ENCODE measurements at places on chromosomes 12 and 14.

DNA sequence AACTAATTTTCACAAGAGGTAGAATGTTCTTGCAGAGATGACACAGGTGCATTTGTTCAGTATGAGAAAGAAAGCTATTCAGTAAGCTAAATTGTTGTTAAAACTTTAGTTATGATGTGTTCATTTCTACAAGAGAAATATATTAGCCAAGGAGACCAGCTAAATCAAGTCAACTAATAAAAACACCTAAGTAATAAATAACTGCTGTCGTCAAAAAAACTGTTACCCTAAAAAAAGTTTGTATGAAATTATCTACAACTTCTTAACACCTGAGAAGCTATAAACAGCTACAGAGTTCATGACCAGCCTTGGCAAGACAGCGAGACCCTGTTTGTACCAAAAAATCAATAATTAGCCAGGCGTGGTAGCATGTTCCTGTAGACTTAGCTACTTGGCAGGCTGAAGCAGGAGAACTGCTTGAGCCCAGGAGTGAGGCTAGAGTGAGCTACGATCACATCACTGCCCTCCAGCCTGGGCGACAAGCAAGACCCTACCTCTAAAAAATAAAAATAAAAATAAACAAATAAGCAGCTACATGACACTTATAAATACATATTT, 67.6 kb upstream of the AP4S1 start:
- no peak for DNase-seq

DNA sequence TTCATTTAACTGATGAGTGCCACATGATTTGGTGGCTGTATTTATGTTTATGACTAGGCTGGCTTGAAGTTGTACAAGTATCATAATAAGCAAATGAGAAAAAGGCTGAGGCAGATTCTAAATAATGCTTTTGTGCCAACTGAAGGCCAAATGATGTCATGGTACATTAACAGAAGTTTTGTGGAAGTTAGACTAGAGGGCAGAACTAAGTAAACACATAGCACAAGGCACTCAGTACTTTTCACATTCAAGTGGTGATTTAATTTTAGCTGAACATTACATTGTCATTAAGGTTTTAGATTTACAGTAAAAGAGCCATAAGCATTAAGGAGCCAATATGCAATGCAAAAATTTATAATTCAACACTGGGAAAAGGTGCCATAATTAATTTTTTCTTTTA, 21.1 kb downstream of the PPP1CC start:
- no peak for DNase-seq

GRCh38 chr12:109768901-109769670, 55.5 kb downstream of the FAM222A start:
- DNase-seq, result no peak

GRCh38 chr14:24372701-24373416, 4.9 kb downstream of the NFATC4 start:
- no peak for DNase-seq

DNA sequence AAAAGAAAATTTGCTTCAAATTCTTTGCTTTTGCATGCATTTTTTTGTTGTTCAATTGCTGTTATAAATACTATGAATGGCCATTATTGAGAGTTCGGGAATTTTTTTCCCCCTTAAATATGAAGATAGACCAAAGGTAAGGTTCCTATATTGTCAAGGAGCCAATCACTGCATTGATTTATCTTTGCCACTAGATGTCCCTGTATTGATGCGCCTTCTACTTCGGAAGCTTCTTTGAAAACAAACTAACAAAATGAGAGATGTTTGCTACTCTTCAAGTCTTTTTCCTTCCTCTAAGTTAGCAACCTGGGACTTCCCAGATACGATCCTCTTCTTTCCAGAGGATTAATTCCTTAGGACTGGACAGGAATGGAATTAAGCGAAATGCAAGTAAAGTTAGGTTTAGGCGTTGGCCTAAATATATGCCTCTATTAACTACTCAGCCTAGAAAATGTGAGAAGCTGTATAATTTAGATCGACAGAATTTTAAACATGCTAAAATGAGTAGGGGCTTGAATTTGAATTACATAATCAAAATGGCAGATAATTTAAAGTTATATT, 318.1 kb downstream of the AEBP2 start:
- DNase-seq, result no peak

DNA sequence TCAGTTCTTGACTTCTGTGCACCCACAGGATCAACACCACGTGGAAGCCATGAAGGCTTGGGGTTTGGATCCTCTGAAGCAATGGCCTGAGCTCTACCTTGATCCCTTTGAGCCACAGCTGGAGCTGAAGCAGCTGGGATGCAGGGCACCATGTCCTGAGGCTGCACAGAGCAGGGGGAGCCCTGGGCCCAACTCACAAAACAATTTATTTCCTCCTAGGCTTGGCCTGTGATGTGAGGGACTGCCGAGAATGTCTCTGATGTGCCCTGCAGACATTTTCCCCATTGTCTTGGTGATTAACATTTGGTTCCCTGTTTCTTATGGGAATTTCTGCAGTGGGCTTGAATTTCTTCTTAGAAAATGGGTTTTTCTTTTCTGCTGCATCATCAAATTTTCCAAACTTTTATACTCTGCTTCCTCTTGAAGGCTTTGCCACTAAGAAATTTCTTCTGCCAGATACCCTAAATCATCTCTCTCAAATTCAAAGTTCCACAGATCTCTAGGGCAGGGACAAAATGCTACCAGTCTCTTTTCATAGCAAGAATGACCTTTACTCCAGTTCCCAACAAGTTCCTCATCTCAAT, 288.2 kb downstream of the CCDC59 start:
- no peak for DNase-seq

GRCh38 chr14:92564344-92565039, 50.9 kb downstream of the RIN3 start:
- DNase-seq, result no peak

GRCh38 chr12:88306471-88307069, 164.5 kb downstream of the TMTC3 start:
- DNase-seq, result no peak

GRCh38 chr12:93274937-93275336, 102.8 kb upstream of the NUDT4 start:
- no peak for DNase-seq

- no peak for DNase-seq
Measured at GRCh38 chr12:24630446-24630845, 318.5 kb downstream of the BCAT1 start.

- DNase-seq, result no peak
Measured at GRCh38 chr14:36208690-36209278, 32.3 kb upstream of the PTCSC3 start.

- DNase-seq, result peak; percentile 23
Measured at GRCh38 chr12:127885954-127886750, 380.8 kb upstream of the TMEM132C start.

GRCh38 chr14:101186544-101186943, 283.0 kb upstream of the RTL1 start:
- no peak for DNase-seq

DNA sequence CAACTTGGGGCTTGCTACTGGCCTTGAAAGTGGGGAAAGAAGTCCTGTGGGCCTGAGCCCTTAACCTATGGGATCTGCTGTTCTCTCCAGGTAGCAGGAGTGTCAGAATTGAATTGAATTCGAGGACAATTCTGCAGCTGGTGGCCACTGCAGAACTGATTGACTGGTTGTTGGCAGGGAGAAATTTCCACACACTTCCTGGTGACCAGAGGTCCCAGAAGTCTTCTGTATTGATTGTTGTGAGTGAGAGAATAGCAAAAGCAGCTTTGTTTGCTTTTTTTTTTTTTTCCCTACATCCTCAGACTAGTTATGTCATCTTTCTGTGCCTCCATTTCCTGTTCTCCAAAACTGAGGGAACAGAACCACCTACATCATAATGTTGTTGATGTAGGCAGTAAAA, 64.1 kb downstream of the PRICKLE1 start:
- DNase-seq, result no peak

DNA sequence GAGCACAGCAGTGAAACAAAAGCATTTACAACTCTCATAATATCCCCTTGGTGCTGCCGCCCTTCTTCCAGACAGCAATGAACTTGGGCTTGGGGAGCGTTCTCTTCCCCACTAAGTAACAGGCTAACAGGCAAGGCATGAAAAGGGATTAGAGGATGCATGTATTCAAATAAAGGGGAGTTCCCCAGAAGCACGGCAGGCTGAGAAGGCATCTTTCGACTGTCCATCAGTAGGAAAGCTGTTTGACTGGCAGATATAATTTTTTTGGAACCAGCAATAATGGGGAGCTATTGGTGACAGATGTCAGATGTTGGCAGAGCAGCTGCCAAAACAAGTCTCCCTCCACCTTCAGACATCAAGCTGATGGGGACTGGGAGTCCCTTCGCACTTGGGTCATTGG, 9.2 kb upstream of the TIGAR start:
- DNase-seq, result no peak

DNA sequence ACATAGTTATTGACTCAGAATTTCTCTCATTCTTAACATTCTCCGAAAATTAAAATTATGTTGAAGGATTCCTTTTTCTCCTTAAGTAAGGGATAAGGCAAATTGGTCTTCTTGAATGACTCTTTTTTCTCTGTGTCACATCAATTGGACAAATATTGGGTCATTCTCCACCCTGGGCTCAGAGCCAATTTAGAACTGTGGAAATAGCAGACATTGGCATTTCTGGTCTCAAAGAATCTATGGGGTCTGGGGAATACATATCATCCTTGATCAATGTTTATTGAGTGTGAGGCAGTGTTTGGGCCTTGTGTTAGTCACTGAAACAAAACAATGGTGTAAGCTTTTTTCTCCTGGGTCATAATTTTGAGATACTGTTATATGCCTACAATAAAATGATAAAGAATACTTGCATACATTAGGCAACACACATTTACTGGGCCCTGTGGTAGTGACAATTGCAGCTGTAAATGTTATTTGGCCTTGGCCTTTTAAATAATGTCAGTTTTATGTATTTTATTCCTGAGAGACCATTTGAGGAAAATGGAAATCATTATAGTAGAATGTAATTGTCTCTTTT, 414.6 kb downstream of the TMEM132D start:
- DNase-seq, result no peak

DNA sequence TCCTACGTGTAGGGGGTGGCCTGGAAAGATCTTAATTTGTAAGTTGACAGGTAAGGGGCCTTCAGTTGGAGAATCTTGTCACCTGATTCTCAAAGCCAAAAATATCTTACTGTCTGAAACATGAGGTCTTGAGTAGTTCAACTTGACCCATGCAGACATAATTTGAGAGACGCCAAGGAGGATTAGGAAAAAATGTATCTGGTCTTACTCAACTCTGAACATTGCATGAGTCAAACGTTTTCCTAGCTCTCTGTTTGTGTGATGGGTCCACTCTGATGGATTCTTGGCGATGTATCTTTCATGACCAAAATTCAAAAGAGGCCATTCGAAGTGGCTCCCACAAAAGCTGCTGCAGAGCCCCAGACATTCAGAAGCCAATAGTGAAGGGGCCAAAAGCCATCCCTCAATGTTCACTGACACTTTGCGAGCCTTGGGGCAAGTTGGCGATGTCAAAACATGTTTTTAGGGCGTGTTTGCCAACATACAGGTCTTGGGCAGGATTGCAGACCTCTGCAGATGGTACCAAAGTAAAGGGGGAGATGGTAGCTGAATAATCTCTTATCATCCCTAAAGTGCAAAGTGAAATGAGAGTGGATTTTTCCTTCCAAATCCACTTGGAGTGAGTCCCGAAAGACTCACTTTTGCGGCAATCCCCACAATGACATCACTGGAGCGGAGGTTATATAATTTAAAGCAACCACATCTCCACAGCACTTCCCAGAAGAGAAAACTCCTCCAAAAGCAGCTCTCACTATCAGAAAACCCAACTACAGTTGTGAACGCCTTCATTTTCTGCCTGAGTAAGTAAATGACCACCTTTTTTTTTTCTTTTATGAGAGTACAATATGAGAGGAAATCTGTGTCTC, at the start of gene BDKRB1:
Gene BDKRB1, plus strand, starts transcription at position 710 of the 866 bp plus-strand sequence. CDS start 7,473 bp downstream, outside the sequence.
- DNase-seq, result peak; percentile 87

GRCh38 chr12:72359416-72359815, 87.2 kb downstream of the TRHDE start:
- DNase-seq, result no peak

GRCh38 chr14:100851946-100852620, 26.2 kb downstream of the MEG3 start:
- no peak for DNase-seq

- no peak for DNase-seq
Measured at GRCh38 chr12:101599771-101600484, 5.2 kb downstream of the MYBPC1 start.

DNA sequence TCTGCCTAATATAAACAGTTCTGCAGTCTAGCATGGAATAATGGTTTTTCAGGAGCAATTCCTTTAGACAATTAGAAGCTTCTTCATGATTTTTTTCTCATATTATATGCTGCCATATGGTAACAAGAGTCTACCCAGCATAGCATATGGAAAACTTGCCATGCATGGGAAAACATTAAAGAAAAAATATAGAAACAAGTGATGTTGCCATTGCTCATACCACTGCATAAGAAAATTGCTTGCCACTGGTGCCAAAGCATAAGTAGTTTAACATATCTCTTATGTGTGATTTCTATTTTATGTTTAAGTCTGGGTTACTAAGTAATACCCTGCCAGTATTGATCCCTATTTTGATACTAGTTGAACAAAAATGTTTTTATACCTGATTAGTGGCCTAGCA, 171.2 kb downstream of the CCDC59 start:
- DNase-seq, result no peak

DNA sequence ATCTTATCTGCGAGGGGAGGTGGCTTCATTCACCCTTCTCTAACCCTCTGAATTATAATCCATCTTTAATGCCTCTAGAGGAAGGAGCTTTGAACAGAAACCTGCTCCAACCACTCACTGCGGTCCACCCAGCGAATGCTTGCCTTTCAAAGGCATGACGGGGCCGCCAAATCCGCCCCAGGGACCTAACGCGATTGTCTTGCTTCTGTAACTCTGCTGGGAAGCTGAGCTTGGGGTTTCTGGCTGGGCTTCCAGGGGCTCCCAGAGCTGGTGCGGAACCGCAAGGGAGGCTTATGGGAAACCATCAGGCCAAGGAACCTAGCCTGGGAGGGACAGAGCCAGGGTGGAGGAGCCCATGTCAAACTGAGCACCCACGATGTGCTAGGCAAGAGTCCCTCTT, 231.2 kb upstream of the LHX5 start:
- no peak for DNase-seq

GRCh38 chr12:103960616-103961227, 5.0 kb upstream of the TDG start:
- no peak for DNase-seq

DNA sequence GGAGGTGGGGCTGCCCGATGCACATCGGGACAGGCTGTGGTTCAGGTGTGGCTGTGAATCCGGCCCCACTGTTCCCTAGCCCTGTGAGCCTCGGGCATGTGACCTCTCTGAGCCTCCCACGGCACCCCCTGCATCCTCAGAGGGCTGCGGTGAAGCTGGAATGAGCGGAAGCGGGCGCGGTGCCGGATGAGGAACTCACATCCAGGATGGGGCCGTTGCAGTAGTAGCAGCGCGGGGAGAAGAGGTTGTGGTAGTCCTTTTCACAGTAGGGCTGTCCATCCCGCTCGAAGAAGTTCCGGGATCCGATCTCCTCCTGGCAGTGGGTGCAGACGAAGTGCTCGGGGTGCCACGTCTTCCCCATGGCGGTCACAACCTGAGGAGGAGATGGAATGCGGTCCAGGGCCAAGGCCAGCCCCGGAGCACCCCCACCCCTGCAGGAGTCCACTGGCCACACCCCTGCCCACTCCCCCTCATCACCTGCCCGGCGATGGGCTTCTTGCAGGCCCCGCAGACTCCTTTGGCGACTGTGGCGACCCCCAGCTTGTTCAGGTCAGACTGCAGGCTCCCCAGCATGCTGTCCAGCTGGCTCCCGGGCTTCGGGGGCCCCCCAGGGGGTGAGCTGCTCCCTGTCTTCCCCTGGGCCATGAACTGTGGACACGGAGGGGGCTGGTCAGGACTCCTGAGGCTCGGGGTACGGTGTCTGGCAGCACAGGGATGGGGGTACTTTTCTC, 13.9 kb upstream of the RPLP0 start:
- DNase-seq, result no peak

- DNase-seq, result no peak
Measured at GRCh38 chr12:103288016-103288415, 207.8 kb downstream of the C12orf42 start.
